ENCODE measurements at places on chromosomes 6 and 20.

DNA sequence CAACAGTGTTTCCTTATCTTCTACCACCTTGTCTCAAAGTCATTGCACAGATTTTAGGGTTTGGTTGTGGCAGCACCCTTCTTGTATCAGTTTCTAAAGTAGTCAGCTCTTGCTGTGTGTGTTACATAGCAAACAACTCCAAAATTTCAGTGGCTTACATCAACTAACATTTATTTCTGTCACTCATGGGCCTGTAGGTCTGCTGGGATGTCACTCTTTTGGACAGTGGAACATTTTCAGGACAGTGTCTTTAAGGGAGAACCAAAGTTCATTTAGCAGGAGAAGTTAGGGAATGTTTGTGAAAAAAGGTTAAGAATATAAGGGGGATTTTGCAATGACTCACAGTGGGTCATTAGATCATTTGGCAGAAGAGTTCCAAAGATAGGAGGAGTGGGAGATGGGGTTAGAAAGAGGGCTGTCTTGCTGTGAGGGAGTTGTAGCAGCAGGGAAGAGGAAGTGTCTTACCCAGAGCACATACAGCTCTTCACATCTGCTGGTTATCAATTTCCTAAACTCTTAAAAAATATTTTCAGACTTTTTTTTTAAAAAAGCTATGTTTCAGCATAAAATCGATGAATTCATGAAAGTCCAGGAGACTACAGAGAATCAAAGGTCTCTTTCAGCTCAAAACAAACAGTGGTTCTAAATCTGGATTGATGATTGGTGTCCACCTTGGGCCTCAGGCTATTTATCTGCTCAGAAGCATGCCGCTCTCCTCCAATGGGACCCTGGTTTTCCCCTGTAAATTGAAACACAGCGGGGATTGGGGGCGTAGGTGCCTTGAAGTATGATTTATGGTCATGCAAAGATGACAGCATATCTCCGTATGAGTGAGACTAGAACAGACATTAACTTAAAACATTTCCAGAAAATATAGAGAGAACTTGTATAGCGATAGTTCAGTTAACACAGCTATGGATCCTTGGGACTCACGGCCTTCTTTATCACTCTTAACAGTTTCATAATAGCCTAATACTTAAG is 117.3 kb downstream of the B3GAT2 start:
- DNase-seq = no peak

- no peak for DNase-seq
These were observed 9.0 kb downstream of the POLH start for GRCh38 chr6:43584892-43585570.

GRCh38 chr20:13220194-13220903 is 725 bp upstream of the ISM1 start:
- DNase-seq = peak; percentile 49

- no peak for DNase-seq
These were observed 237.9 kb downstream of the LRFN2 start for GRCh38 chr6:40349123-40349900.

DNA sequence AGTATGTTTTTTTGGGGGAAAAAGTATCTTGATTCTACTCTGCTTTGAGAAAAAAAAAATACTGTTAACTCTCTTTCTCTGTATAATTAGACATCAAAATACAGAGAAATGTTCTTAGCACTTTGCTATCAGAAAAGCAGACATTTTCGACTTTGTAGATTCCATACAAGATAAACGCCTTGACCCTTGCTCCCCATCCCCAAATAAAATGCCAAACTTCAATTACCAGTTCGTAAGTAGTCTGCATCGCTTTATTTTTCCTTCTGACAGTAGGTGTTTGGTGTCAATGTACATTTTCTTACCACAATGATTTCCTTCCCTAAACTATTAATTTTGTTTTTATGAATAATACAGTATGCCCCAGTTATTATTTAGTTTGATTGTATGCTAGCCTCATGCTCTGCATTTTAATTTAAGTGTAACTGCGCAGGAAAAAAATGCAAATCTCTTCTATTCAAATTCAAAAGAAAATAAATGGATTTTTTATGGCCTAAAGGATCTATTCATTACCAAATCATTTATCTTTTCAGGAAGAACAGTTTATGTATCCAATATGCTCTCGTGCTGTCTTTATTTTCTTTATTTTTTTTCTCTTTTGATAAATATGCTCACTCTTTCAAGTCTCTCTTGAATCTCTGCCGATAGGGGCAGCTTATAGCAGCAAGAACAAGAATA is 84.8 kb upstream of the ZNF217 start:
- no peak for DNase-seq

GRCh38 chr20:38355161-38356012 is 9.1 kb downstream of the LBP start:
- no peak for DNase-seq

GRCh38 chr6:131807644-131808459 is at the start of gene ENPP1:
Gene ENPP1, plus strand, starts transcription at chr6:131808020. Its CDS starts 16 bp downstream, at chr6:131808036.
- peak; percentile 88 for DNase-seq

DNA sequence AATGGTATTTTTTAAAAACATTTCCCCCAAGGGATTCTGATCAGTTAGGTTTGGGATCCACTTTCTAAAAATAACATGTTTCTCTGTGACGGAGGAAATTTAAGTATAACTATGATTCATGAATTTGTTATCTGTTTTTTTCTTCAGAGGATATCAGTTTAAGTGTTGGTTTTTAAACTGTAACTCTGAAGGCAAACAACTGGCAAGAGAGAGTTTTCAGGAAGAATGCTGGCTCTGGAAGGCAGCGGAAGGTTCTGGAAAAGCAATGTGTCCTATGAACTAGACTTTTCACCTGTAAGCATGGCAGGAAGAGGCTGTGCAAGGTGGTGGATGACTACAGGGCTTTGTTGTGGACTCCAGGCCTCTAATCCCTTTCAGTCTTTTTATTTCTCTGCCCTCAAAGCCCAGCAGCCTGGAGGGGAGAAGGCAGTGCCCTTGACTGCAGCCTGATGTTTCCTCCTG is 153.1 kb downstream of the GMPR start:
- no peak for DNase-seq

DNA sequence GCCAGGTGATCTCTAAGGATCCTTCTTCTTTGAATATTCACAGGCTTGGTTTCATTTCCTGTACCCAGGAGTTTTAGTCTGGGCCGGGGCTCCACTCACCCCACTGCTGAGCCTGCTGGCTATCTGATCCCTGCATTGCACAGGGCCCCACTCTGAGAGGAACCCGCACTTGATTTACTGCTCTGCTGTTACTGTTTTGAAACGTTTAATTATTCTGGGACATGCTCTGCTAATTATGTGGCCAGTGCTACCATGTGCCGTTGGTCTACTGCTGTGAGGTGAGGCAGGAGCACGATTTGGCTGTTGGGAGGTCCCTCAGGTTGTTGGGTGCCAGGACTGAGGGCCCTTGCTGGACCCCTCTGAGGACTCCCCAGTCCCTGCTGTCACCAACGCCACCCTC is 108.7 kb upstream of the SIRPA start:
- DNase-seq = no peak

- DNase-seq = no peak
These were observed 36.8 kb downstream of the PMEPA1 start for GRCh38 chr20:57672953-57673575.

- DNase-seq = no peak
These were observed 33.0 kb upstream of the DUSP22 start for GRCh38 chr6:259316-259715.

- no peak for DNase-seq
These were observed 20.1 kb downstream of the PLCB1 start for GRCh38 chr20:8152183-8152582.

DNA sequence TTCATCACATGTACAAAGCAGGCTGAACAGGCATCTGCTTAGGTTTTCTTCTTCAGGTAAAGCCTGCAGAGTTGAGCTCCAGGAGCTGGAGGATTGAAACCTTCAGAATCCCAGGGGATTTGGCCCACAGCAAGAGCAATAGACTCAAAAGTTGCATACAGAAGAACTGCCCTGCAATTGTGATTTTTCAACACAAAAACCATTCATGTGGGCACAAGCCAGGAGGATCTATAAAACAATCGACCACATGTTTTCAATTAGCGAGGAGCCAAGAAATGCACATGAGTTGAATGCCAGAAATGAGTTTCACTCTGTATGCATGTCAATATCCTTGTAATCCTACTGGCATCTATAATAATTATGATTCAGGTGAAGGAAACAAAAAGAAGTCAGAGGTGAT is 576.4 kb downstream of the HDGFL1 start:
- no peak for DNase-seq

DNA sequence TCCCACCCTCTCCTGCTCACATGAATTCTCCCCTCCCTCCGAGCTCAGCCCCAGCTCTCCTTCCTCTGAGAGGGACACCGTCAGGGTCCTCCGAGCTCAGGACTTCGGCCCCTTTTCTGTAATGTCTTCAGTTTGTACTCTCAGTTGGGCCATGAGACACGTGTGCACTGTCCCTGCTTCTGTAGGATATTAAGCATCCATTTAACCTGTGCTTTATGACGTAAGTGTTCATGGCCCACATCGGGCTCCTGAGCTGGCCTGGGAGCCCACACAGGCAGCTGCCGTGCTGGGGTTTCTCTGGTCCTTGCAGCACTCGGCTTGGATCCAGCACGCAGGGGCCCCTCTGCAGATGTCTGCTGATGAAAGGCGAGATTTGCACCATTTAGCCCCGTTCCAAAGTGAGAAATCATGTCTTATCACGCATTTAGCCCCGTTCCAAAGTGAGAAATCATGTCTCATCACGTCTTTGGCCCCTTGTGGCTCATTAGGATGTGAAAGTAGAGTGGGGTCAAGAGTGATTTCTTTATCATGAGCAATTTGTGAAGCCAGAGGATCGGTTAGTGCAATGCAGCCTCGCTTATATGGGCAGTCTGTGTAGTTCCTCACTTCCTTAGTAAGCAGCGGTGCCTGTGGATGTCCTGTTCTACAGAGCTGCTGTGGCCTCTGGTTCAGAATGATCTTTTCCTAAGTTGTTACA is 25.3 kb downstream of the DUSP22 start:
- DNase-seq = no peak

GRCh38 chr6:140366991-140367390 is 992.5 kb upstream of the CITED2 start:
- DNase-seq = no peak

- no peak for DNase-seq
These were observed 18.2 kb downstream of the GPX5 start for GRCh38 chr6:28543651-28544610.

Data from left ventricle myocardium superior (tissue), 1 donor.